ENCODE measurements at places on chromosomes 1 and 21. TPM values are rescaled to one million over a fixed set of nuclear protein-coding genes. Genes with fewer than 3 reads are reported as not detected.

The PGM1 gene
- 118 TPM for polyA plus RNA-seq

The FDPS gene
- polyA plus RNA-seq, result 116 TPM

The OR2L8 gene
- not detected for polyA plus RNA-seq

The PLA2G2F gene
- not detected for polyA plus RNA-seq

The RGS8 gene
- not detected for polyA plus RNA-seq

The ZC3H12A gene
- 7.1 TPM for polyA plus RNA-seq

The CNIH3 gene
- polyA plus RNA-seq, result 4.7 TPM

The TLCD4 gene
- polyA plus RNA-seq, result 0.08 TPM

The PLCH2 gene
- polyA plus RNA-seq, result not detected

The UMODL1 gene
- not detected for polyA plus RNA-seq

The RCC1 gene
- polyA plus RNA-seq, result 17.5 TPM

The SPRR1A gene
- not detected for polyA plus RNA-seq

The TLR5 gene
- polyA plus RNA-seq, result 0.16 TPM

The CLDN14 gene
- polyA plus RNA-seq, result not detected

The TBX19 gene
- polyA plus RNA-seq, result 1.1 TPM

The FAM151A gene
- polyA plus RNA-seq, result not detected

The PTAFR gene
- polyA plus RNA-seq, result not detected

The SCMH1 gene
- 12.0 TPM for polyA plus RNA-seq

The MAP3K7CL gene
- 30.0 TPM for polyA plus RNA-seq

The GBP7 gene
- polyA plus RNA-seq, result not detected

The PCBP3 gene
- 1.3 TPM for polyA plus RNA-seq

The OR2T5 gene
- polyA plus RNA-seq, result not detected

The ZNF593OS gene
- 0.81 TPM for polyA plus RNA-seq

The LYST gene
- polyA plus RNA-seq, result 3.7 TPM

Data from GM23248 (cell line).